Fibroblast of upper back skin (primary cell): ENCODE measurements at places on chromosomes 12 and 14.

DNA sequence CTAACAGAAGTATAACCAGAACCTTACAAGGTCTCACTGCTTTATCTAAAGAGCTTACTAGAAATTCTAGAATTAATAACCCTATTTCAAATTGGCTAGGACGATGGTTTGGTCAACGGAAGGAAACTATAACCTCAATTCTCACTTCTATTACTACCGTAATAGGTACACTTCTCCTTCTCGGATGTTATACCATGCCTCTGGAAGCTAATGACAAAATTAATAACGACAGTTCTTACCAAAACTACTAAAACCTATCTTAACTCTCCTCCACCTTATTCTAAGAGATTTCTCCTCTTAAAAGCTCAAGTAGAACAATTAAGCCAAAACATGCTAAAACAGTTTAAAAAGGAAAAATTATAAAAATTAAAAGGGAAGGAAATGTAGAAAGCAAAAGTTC, 23.7 kb upstream of the UBC start:
- no peak for DNase-seq

DNA sequence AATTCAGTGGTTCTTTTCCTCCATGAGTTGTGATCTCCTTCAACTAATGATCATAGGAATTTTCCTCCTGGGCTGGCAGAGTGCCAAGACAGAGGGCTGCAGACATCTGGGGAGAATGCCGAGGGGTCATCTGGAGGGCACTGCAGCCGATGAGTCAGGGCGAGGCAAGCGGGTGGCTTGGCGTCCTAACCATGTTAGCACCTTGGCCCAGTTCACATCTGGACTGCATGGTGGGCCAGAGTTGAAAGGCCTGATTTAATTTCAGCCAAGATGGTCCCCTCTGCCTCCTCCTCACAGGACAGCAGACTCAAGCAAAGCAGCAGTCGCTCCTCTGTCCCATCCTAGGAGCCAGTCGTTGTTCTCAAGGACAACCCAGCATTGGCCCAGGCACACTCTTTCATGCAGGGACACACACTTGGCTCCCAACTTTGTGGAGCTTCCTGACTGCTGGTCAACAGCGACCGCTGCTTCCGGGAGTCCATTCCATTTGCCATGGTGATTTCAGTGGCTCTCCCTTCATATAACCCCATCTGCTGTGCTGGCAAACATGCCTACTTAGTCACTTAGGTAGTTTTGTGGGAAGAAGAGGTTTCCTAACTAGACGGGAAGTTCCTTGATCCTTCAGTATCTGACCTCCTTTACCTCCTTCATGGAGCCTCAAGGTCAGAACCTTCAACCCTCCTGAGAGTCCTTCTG, 161.8 kb downstream of the TTC8 start:
- peak; percentile 82 for DNase-seq

- no peak for DNase-seq
Observed at GRCh38 chr14:68060198-68060597, 240.6 kb downstream of the RAD51B start.

- DNase-seq, result peak; percentile 90
Observed at GRCh38 chr14:100078997-100079725, 13.9 kb downstream of the EVL start.

- peak; percentile 100 for DNase-seq
Observed at GRCh38 chr14:49585803-49586672, at the start of gene RPS29. RPS29 (minus strand) TSS chr14:49586380; CDS start chr14:49586346, 34 bp downstream.

DNA sequence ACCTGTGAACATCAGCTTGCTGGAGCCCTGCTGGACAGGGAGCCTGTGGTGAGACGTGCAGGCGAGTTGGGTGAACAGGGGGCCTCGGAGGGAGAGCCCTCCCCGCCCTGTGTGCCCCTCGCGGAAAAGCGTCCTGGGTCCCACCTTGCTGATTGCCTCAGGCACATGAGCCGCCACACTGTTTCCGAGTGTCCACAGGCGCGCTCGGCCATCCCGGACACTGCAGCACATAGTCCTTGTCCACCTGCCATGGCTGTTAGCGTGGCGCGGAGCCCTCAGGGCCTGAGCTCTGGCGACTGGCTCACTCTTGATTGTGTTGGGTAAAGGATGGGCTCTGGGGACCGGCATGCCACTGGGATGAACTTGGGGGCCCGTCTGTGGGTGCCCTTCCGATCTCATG, 40.0 kb downstream of the PACS2 start:
- DNase-seq, result no peak

DNA sequence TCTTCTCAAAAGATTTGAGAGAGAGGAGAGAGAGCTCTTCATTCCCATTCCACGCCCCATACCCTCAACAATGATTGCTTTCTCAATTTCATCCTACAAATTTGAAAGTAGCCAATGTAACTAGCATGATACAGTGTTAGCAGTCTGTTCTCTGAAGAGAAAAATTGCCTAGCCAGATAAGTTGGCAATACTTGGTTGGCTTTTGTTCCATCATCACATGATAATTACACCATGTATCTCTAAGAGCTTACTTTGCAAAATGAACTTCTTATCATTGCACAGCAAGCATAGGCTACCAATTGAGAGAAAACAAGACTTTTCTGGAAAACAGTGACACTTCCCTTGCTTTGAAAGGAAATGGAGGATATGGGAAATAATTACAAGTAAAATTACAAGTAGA, 68.9 kb downstream of the FSCB start:
- no peak for DNase-seq

- no peak for DNase-seq
Observed at GRCh38 chr12:53050426-53051057, 677 bp downstream of the TNS2 start.
